Stimulated activated CD8-positive, alpha-beta memory T cell treated with anti-CD3 and anti-CD28 coated beads, Interleukin-15, amount 100 ng/mL, for 48 hours (primary cell): ENCODE measurements at places on chromosomes 6 and 20.

- no peak for DNase-seq
These were observed 753.4 kb upstream of the MMS22L start for GRCh38 chr6:98036344-98036923.

GRCh38 chr6:107115695-107116327, 496 bp upstream of the BEND3 start:
- no peak for DNase-seq

DNA sequence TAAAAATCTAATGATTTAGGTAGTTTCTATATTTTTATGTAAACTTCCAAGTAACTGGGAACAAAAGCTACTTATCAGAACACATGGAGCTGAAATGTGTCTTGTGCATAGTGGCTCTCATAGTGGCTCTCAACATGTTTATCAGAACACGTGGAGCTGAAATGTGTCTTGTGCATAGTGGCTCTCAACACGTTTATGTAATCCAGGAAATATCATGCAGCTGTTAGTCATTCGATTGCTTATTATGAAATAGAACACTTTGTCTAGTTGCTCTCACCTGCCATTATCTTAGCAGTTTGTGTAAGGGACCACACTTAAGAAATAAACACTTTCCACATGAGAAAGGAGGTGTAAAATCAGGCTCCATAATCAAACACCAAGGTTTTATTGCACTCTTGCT, 119.2 kb upstream of the ASCC3 start:
- DNase-seq = no peak

- DNase-seq = no peak
These were observed 217.3 kb upstream of the FKBP1C start for GRCh38 chr6:62993951-62994350.

- DNase-seq = no peak
These were observed 3.9 kb downstream of the NOL4L start for GRCh38 chr20:32580970-32581838.

DNA sequence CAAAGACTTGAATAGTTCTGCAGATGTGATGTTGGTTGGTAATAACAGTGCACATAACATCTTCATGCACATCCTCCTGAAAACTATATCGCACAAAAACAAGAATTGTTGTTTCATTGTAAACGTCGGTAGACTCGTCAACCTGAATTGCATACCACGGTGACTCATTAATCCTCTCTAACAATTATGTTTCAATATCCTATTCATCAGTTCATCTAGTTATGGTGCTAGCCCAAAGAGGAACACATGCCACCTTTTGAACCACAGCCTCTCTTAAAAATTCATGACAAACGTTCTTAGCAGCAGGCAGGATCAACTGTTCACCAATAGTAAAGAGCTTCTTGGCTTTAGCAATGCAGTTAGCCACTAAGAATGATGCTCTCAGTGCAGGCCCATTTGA, 25.0 kb downstream of the CRYBG1 start:
- DNase-seq = no peak

DNA sequence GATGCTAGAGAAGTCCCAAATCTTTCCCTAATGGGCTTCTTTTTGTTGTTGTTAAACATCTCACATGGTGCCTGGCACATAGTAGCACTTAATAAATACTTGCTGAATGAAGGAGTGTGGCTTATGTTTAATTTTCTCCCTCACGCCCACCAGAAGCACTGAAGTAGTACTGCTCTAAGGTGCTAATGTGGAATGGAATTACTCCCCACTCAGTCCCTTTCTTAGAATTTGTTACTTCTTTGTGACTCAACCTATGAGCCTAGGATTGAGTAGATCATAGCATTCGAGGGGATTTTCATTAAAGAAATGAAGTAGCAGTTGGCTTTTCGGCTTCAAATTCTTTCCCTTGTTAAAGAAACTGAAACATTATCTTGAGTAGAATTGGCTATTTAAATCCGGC, 192.8 kb downstream of the CLIC5 start:
- DNase-seq = no peak

DNA sequence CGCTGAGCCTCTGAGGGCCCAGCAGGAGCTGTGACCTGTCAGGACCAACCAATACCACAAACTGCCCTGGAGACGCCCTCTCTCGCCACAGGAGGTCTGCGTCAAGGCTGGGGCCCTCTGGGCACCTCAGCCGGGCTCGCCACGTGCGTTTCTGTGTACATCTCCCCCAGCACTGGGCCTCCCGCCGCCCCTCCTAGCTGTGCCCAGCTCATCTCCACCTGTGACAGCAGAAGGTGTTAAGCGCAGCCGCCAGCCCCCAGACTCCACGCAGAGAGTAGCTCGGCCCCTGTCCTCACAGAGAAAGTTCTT, 91.4 kb downstream of the TAF4 start:
- no peak for DNase-seq

GRCh38 chr6:157059781-157060180, 263.5 kb downstream of the TMEM242 start:
- DNase-seq = no peak
